ENCODE measurements at places on chromosomes 12 and 14.

DNA sequence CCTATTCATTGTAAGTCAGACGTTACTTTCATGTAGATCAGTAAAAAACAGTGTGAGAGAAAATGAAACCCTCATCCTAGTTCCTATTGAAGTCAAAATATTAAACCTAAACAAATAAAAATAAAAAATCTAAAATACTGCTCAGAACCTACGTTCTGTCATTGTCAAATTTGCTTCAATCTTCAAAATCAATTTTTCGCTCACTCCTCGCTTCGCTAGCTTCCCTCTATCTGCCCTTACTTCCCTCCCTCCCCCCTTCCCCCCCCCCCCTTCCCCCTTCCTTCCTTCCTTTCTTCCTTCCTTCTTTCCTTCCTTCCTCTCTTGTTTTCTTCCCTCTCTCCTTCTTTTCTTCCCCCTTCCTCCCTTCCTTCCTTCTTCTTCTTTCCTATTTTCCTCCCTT lies 310.9 kb upstream of the PDE3A start:
- DNase-seq = no peak

DNA sequence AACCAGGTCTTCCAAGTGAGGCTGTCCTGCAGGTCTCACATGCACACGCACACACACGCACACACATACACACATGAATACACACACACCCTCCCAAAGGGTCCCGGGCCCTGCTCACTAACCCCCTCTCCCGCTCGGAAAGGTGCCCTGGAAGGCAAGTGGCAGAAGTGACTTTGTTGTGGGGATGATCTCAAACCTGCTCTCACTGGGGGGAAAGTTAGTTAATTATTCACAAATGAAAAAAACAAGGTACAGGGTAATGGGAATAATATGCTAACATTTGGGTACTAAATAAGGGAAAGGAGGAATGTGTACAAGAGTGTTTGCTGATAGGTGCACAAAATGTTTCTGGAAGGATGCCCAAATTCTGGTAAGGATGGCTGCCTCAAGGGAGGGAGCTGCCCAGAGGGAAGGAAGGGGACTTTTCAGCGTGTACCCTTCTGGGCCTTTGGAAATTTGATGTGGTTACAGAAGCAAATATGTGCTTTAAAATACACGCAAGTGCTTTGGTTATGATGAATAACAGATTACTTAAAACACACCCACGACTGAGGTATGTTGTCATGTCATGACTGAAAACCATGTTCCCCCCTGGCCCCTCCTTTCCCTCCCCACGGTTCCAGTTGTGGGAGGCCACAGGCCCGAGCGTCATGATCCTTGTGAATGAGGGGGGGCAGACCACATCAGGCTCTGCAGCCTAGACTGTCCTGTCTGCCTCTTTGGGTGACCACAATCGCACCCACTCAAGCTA lies 43.3 kb upstream of the PLEKHG6 start:
- DNase-seq = no peak

DNA sequence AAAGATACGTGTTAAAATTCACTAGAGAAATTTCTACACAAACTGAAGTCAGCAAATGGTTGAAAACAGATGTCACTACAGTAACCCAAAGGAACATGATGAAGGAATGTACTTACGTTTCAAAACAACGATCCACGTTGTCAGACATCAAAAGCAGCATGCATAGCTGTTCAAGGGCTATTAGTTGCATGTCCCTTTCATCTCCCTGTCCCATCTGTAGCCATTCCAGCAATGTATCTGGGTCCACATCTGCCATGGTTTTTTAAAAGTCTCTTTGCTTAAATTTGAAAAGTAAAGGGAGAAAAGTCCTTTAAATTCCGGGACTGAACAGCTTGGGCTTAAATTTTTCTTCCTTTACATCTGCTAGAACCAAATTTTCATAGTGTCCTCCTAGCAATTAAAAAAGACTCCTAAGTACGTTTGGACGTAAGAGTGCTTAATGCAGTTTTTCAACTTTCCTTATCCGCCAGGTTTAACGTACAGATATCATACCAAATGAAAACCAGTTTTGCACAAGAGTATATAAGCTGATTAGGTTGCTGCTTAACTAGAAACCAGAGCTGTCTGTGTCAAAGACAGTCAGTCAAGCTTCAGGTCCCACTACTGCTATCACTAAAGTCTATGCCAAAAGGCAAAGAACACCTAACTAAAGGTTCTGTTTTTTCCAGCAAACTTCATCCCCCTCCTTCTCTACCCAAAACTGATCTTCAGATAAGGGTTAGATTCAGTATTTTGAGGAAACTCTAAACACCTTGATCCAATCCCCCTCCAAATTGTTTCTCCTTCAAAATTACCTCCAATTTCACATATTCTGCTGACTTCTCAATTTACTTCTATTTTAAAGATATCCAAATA lies 1.7 kb downstream of the HECTD1 start:
- no peak for DNase-seq

DNA sequence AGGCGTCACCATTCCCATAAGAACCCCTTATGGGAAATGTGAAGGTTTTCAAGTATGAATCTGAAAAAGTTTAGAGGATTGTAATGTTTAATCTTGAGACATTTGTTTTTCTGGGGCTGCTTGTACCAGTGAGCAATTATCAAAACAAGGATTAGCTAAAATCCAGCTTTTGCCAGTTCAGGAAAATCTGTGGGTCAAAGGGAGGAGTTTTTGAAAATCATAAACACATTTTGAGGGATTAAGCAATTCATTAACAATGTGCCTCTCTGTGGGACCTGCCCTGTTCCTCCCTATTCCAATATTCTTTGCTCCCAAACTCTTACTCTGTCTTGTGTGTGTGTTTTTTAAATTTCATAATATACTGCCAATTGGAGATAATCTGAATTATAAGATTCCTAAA lies 11.7 kb upstream of the DAAM1 start:
- no peak for DNase-seq

- DNase-seq = no peak
These were observed 28.5 kb upstream of the SRGAP1 start for GRCh38 chr12:63816031-63816430.

DNA sequence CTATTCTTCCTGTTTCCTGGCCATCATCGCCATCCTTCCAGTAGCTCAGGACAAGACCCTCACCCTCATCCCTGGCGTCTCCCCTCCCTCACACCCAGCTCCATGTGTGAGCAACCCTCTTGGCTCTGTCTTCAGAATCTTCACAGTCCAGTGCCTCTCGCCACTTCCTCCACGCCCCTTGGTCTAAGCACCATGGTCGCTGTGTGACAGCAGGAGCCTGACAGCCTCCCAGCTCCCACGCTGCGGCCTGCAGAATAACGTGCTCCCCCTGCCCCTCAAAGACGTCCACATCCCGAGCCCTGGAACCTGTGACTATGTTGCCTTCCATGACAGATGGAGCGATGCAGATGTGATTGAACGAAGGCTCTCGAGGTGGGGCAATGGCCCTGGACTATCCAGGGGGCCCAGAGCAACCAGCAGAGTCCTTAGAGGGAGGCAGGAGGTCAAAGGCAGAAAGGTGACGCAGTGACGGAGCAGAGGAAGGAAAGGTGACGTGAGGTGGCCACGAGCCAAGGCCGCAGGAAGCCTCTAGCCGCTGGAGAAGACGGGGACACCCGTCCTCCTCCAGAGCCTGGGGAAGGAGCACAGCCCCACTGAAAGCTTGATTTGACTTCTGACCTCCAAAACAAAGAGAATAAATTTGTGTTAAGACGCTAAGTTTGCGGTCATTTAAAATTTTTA lies 139.8 kb downstream of the CALM1 start:
- DNase-seq = no peak

DNA sequence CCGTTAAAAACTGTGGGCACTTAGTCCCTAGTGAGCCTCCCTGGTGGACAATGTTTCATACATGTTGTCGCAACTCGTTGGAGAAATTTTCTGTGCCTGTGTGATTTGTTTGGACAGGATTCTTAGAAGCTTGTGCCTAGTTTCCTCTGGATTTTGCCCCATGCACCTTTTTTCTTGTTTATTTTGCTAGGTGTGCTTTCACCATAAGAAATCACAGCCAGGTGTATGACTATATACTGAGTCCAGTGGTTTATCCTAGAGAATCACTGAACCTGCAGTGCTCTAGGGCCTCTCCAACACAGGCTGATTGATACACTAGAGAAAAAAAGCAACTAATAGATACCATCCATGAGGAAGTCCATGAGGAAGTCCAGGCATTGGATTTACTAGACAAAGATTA lies 33.1 kb upstream of the OASL start:
- DNase-seq = no peak

GRCh38 chr14:105144026-105144665 lies 24.4 kb downstream of the JAG2 start:
- DNase-seq = no peak

DNA sequence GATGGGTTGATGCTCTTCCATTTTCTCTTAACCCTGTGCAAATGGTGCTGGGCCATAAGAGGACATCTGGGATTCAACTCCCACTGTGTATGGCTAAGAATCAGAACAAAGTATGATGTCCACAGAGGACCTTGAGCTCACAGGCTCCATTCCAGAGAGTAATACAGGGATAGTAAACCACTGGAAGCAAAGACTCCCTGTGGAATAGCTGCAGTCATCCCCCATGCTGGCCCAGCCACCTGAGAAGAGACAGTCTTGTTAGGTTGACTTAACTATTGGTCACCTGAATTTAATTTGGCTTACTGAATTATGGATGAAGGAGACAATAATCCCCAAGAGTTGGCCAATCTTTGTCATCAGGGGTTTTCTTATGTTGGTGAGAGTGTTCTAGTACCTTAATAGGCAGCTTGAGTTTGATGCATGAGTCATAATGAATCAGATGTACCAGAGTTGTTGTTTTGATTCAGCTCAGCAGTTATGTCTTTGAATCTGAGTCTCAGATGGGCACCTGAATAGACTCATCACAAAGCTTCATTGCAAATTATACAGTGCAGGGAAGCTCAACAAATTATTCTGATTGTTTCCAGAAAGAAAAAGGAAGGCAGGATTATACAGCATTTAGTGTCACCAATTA lies 122.7 kb downstream of the SSPN start:
- DNase-seq = peak; percentile 84

GRCh38 chr14:57293866-57294837 lies 25.4 kb downstream of the AP5M1 start:
- no peak for DNase-seq

- no peak for DNase-seq
These were observed 464.0 kb downstream of the RAD51B start for GRCh38 chr14:68283378-68284123.

DNA sequence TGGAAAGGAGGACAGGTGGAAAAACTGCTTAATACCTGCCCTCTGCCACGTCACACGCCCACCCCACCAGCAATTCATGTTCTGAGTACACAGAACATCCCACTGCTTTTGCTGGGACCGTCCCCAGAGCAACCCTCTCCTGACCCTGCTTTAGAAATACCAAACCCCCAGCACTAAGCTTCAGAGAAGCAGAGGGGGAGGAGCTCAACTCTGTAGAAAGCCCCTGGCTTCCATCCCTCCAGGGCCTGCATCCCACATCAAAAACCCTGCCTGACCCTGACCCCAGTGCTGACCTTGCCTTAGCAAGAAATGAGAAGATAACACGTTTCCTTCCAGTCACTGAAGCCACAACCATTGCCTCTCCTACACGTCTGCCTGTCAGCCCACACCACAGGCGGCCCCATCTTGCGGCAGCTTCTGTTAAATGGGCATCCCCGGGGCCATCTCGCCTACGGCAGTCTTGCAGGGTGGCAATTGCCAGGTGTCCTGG lies 19.7 kb downstream of the VDR start:
- no peak for DNase-seq

- DNase-seq = no peak
These were observed 40.2 kb downstream of the TAOK3 start for GRCh38 chr12:118332511-118332910.

- DNase-seq = no peak
These were observed 114.4 kb downstream of the TBX5 start for GRCh38 chr12:114291389-114292060.

DNA sequence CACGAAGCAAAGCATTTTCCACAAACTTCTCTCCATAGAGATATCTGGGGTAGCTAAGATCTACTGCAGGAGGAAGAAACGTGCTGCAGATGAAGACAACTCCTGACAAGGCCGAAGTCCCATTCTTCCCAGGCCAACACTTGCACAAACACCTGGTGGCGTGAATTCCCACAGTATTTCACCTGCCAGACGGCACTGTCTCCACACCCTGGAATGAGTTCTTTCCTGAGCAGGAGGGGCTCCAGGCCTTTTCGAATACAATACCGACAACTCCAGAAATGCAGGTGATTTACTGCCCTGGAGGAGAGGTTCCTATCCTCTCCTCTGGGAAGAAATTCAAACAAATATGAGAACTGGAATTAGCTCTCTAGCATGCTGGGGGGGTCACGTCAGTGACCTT lies 179.9 kb downstream of the MON2 start:
- DNase-seq = no peak

DNA sequence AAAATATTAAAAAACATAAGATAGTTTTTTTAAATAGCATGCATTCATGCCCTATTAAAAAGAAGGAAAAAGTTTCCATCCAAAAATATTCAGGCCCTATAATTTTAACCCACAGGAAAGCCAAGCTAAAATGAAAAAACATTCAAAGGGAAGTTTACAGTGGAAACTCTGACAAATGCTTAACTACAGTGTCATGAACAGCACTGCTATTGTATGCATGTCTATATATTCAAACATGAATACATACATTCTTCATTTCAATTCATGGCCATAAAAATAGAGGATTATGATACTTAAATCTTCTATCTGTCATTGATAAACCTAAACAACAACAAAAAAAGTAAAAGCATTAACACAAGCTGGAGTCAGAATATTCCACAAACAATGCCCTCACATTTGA lies 67.4 kb downstream of the PPP2R5E start:
- DNase-seq = no peak

- DNase-seq = no peak
These were observed 17.5 kb upstream of the CPM start for GRCh38 chr12:68950511-68950910.

DNA sequence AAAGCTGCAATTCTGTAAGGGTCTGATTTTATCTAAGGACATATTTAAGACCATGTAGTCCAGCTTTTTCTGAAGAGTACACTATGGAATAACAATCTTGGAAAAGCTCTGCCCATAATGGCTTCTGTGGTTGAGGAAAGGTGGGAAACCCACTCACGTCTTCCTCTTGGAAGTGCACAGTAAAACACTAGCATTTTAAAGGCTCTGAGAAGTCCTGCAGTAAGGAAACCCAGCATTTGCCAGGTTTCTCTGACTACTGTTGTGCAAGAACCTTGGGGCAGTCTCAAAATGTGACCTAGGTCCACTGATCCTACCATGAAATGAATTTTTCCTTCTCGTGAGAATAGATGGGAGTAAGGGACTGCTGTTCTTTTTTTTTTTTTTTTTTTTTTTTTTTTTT lies 11.9 kb downstream of the MAP1LC3B2 start:
- DNase-seq = no peak

GRCh38 chr12:120261951-120262851 lies 3.3 kb downstream of the PXN start:
- peak; percentile 78 for DNase-seq

DNA sequence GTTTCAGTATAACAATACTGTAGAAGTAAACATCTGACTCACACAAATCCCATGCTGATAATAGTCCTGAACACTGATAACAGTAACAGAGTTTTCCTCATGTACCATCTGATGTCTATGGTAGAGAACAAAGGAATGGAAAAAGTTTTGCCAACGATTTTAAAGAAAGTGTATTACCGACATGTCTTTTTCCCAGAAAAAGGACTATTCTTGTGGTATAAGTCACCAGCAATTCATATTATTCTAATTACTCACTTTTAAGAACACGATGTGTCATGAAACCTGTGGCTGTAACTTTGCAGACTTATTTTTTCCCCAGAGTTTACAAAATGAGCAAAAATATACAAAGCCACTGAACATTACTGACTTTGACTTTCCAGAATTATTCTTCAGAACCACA lies 40.1 kb upstream of the DCN start:
- DNase-seq = no peak
